Memory B cell (primary cell): ENCODE measurements at places on chromosomes 6 and 20.

DNA sequence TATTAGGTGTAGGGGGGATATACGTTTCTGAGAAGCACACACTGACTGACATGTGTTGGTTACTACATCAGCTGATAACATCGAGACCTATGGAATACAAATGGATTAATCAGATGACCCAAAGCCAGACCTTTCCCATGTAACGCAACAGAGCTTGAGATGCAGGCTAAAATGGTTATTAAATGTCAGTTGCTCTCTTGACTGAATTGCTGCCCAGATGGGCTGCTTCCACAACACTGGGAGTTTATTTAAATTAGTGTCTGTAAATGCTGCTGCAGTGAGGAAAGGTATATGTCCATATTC is 298.8 kb downstream of the PHACTR1 start:
- DNase-seq: no peak

DNA sequence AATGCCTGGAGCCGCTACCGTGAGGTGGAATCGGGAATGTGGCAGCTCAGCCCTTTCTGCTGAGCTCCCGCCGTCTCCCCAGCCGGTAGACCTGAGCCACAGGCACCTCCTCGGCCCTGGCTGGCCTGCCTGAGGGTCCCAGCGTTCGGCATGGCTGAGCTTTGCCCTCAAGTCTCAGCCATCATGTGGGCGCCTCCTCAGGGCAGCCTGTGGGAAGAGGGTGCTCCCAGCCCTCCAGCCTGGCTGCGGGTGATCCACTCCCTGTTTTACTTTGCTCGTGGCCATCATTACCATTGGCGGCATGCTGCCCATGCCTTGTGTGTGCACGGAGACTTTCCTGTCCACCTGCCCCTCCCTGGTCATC is 329.7 kb downstream of the CDH4 start:
- no peak for DNase-seq

- no peak for DNase-seq
Measured at GRCh38 chr20:2631228-2631627, 21.2 kb upstream of the NOP56 start.

GRCh38 chr6:13294499-13295069 is 33.8 kb downstream of the TBC1D7 start:
- no peak for DNase-seq

DNA sequence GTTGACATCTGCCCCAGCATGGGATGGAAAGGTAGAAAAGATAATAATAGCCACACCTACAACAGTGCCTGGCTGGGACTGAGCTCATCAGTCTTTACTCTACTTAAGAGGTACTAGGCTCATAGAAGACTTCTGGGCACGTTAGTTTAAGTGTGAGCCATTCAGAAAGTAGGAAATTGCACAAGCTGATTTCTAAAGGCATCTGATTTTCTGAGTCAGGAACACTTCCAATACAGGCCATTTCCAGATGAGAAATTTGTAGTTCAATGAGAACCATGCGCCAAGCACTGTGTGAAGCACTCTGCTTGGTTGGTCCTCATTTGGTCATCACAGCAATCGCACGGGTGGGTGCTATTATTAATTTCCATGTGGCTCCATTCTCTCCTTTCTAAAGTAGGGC is 42.3 kb downstream of the MOCS1 start:
- no peak for DNase-seq

DNA sequence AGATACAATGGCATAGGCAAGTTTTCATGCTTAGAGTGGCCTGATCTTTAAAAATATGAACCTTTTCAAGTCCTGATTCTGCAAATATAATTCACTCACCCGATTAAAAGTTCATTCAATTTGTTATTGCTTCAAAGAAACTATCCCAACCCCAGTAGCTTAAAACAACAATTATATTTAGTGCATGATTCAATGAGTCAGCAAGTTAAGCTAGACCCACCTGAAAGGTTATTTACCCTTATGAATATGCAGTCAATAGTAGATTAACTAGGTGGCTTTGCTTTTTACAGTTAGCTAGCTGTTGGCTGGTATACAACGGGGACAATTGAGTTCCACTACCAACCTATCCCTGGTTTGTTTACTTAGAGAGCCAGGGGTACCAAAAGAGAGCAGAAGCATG is 95.6 kb upstream of the ANKEF1 start:
- DNase-seq: no peak

DNA sequence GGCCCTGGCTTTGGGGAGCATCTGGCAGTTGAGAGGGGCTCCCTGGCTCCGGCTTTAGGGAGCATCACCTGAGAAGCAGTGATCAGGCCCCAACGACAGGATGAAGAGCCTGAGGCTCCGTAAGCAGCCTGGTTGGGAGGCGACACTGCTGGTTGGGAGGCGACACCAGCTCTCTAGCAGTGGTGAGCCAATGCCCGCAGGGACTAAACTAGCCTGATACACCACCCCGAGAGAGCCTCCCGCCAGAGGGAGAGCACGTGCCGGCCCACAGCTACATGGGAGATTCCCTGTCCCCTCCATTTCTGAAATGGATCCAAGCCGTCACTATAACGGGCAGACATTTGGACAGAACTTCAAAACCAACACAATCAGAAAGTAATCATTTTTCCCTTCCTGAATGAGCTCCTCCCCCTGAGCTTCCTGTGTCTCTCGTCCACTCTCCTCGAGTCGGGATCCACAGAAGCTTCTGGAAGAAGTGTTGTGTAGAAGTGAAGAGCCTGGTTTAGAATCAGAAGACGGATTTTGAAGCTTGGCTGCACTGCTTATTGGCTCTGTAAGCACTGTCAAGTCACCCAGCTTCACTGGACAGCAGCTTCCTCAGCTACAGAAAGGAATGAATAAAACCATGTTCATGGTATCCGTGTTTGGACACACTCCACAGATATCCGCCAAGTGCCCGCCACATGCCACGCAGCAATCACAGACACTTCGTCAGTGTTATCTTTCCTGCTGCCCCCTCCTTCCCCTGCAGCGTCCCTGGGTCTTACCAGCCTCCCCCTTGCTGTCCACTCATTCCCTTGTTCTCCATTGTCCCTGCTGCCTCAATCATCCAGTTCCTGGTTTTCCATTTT is 199.6 kb downstream of the TTLL2 start:
- no peak for DNase-seq

DNA sequence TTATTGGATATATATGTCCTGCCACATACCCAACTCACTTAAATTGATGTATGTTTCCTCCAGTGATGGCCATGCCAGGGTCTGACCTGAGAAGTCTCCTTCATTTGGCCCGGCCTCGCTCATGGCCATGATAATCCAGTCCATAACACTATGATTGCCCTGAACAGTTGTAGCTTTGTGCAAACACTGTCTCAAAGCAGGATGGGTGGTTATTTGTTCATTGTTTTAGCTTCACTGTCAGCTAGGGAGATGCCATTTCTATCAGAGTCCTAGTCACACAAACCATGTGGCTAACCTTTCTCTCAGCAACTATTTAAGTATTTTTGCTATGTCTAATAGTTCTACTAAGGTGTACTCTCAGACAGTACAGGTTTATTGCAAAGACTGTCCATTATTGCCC is 47.6 kb upstream of the ZNF337 start:
- no peak for DNase-seq

GRCh38 chr6:158356586-158357546 is 44.6 kb downstream of the TULP4 start:
- DNase-seq: no peak
